Dermis blood vessel endothelial cell (primary cell): ENCODE measurements at places on chromosomes 12 and 14. TPM values are rescaled to one million over a fixed set of nuclear protein-coding genes. Genes with fewer than 3 reads are reported as not detected.

The REC8 gene
- 2.7 and 4.2 TPM in 2 replicates for total RNA-seq

The SAMD15 gene
- total RNA-seq = 0.88 and 1.0 TPM in 2 replicates

The SMAGP gene
- 15.1 and 24.0 TPM in 2 replicates for total RNA-seq

The TPH2 gene
- total RNA-seq = not detected in 2 replicates

The NANOG gene
- not detected in 2 replicates for total RNA-seq
